ENCODE measurements at places on chromosomes 11 and 22.

DNA sequence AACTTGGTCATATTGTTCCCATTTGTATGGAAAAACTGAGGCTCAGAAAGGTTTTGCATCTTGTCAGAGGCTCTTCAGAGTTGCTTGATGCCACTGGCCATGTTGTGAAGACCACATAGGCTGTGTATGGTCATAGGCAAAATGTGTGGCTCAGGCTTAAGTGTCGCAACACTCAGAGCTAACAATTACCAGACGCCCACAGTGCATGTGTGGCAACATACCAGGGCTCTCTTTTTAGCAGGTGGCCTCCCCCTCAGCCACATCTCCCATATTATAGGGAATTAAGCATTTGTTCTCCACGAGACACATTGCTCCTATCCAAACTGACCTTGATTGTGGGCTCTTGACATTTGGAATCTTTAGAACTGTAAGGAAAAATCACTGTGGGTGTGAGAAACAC, 802.5 kb downstream of the DLG2 start:
- DNase-seq: no peak

DNA sequence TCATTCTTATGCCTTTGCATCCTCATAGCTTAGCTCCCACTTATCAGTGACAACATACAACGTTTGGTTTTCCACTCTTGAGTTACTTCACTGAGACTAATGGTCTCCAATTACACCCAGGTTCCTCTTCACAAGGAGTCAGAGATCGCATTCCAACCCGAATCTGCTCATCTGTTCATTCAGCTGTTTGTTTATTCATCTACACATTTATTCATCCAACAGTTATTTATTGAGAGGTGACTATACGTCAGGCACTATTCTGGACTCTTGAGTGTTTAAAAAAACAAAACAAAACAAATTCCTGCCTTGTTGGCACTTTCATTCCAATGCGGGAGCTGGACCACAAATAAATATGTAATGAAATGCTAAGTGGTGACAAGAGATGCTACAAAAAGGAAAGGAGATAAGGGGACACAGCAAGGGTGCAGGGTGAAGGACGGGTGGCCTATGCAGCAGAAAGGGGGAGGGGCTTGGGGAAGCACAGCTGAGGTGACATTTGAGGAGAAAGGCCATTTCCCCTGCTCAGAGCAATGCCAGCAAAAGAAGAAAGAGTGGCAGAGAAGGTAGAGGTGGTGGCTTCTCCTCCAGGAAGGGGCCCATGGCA, 393.8 kb upstream of the SYN3 start:
- DNase-seq: no peak

DNA sequence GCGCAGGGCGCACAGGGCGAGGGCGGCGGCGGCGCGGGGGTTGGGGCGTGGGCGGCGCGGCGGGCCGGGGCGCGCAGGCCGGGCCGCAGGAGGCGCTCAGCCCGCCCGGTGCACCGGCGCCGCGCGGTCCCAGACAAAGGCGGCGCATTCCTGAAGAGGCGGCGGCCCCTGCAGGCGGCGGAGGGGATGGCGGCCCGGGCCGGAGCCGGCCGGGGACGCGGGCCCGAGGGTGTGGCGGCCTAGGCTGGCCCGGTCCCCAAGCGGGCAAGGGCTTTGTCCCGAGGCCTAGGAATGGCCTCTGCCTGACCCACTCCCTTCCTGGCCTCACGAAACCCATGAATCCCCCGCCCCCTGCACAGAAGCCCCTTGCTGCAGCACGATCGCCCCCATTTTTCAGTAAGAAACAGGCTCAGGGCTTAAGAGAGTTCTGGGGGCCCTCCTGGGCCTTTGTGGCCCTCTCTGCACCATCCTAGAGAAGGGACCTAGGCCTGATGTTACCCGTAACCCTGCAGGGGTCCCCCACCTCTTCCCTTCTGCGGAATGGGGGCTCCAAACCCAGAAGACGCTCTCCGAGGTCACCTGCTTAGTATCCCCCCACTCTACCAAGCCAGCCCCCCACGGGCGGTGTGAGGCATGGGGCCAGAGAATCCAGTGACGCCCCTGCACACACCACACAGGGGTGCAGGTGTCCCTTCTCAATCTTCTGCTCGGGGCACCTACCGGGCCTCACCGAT, at the start of gene RTN4R:
Gene RTN4R (minus strand): TSS at position 40 of the 734 bp plus-strand sequence. CDS start 226 bp downstream, outside the sequence.
- no peak for DNase-seq

GRCh38 chr11:75626889-75627529, 41.8 kb downstream of the MAP6 start:
- no peak for DNase-seq

- DNase-seq: no peak
Observed at GRCh38 chr11:73072935-73073481, 69.1 kb downstream of the FCHSD2 start.

- DNase-seq: no peak
Observed at GRCh38 chr11:73645121-73645969, 1.0 kb upstream of the PLEKHB1 start.

- DNase-seq: no peak
Observed at GRCh38 chr22:32752326-32752725, 49.2 kb upstream of the TIMP3 start.

GRCh38 chr11:69000831-69001242, 12.2 kb downstream of the MRGPRF start:
- no peak for DNase-seq

- DNase-seq: no peak
Observed at GRCh38 chr22:22609291-22609690, 35.1 kb upstream of the GGTLC2 start.

- DNase-seq: no peak
Observed at GRCh38 chr22:25448435-25449051, 115.9 kb upstream of the GRK3 start.

DNA sequence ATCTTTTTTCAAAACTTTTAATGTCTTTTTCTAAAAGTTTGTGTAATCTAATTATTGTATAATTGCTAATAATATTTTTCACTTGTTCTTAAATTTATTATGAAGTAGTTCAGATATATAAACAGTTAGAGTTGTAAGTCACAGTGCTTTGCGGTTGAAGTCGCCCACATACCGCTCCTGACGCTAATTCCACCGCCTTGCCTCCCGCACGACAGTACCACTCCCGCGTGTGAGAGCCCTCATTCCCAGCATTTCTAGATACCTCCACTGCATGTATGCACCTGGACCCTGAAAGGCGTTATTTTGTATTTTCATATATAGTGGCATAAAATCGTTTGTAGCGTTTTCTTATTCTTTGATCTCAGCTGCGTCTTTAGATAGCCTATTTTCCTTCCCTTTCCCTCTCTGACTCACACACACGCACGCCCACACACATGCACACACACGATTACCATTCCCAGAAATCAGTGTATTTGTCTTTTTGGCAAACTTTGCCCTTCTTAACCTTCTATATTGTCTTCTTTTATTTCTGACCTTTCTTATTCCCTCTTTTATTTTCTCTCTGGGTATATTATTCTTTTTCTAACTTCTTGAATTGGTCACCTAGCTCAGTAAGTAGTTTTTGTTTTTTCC, 56.4 kb upstream of the PITPNB start:
- DNase-seq: no peak

- peak; percentile 62 for DNase-seq
Observed at GRCh38 chr11:3824714-3825472, 15.9 kb downstream of the RHOG start.

- DNase-seq: peak; percentile 75
Observed at GRCh38 chr11:2699531-2700414, at the start of gene KCNQ1OT1. KCNQ1OT1 (minus strand) TSS chr11:2699994.

- DNase-seq: no peak
Observed at GRCh38 chr11:65243797-65244196, 18.0 kb upstream of the POLA2 start.

- DNase-seq: no peak
Observed at GRCh38 chr11:569158-569885, 6.9 kb upstream of the PHRF1 start.

DNA sequence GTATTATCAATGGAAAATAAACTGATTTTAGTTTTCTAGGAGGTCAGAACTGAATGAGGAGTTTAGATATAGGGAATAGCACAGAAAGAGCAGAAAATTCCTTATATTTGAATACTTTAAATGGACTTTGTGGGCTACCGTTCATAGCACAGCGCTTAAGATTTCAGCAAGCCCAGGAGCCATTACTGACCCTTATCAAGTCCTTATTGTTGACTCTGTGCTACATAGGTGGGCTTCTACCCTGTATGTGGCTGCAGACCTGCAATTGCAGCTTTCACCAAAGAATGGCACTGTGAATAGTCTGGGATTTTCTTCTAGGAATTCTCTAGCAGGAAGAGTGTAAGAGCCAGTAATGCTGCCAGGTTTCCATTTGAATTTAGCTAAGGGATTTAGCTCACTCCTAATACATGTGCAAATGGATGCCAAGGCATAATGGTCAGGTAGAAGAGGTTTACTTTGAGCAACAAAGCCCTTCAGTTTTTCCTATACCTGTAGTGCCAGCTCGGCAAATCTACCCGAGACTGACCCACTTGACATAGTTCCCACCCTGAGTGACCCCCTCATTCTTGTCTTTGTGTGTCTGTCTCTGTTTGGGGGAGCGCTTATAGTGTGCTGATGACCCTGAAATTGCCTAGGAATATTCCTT, 42.5 kb upstream of the DLAT start:
- DNase-seq: no peak

GRCh38 chr11:116512841-116513240, 259.9 kb downstream of the BUD13 start:
- no peak for DNase-seq

DNA sequence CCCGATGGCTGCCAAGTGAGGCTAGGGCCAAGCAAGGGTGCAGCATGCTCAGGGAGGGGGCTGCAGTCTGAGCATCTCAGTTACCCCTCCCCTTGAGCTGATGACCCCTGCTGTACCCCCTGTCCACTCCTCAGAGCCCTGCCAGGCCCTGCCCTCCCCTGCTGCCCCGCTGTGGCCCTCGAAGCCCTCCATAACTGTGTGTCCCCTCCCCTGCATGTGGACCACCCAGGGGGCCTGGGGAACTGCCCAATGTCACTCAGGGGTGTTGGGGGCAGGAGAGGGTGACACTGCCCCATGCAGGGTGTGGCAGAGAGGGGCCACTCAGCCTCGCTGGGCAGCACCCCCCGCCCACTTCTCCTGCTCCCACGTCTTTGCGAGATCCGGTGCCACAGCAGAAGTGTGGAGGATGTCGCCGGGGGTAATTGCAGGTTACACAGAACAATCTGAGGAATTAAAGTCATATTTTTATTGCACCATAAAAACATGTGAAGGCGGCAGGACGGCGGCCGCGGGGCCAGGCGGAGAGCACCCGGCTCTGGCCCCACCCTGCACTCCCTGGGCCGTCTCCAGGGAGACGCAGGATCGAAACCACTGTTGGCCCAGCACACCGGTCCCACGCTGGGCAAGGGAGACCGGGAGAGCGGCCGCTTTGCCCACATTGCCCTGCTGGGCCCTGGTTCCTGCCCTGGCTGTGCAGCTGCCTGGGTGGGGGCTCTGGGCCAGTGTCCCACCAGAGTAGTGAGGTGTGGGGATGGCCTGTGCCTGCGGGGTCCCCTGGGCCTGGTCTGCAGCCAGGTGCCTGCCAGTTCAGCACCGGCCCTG, 18.7 kb upstream of the GNB1L start:
- DNase-seq: no peak

- no peak for DNase-seq
Observed at GRCh38 chr11:65452806-65453490, 30.4 kb downstream of the NEAT1 start.

- no peak for DNase-seq
Observed at GRCh38 chr22:44256556-44257485, 55.9 kb downstream of the SHISAL1 start.
